WTC11 (cell line): ENCODE measurements at places on chromosomes 6 and 20. TPM values are rescaled to one million over a fixed set of nuclear protein-coding genes. Genes with fewer than 3 reads are reported as not detected.

TRIM10 gene
- 0.09 to 0.22 TPM (median 0.16 TPM) in 3 replicates for total RNA-seq

DNA sequence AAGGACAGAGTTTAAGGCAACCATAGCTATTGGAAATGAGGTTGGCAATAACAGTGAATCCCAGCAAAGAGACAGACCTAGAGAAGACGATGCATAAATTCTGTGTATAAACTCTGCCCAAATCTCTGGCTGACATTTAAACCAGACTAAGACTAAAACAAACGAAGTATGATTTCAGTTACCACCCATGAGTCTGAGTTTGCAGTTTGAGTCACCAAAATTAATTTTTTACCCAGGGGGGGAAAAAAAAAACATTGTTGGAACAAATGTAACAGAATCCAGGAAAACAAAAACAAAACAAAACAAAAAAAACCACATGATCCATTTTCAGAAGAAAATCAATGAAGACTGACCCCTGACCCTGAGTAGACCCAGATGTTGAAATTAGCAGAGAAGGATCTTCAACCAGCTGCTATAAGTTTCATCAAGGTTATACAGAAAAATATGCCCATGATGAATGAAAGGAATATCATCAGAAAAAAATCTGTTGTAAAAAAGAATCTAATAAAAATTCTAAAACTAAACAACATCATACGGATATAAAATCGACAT lies 190.8 kb downstream of the GMDS start:
- no peak for DNase-seq

WASF1 gene
- total RNA-seq: 22.3 to 28.9 TPM (median 27.7 TPM) in 3 replicates

GRCh38 chr20:10728873-10729670 lies 55.3 kb upstream of the JAG1 start:
- DNase-seq: no peak

FUCA2 gene
- total RNA-seq: 48.5 to 55.4 TPM (median 51.8 TPM) in 3 replicates

DNA sequence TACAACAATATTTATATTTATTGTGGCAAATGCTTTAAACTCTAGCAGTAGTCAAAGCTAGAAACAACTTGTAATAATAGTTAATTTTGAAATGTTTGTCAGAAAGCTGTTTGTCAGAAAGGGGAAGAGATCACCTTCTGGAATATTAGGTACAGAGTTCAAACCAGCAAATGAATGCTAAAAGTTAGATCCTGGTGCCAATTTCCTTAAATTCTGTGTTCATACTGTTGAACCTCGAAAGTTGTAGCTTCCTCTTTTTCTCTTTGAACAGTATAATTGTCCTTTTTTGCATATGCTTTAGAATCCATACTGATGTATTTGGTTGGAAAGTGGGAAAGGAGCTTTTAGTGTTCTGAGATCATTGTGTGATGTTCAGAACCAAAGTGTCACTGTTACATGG lies 22.4 kb downstream of the ITCH start:
- no peak for DNase-seq

DNA sequence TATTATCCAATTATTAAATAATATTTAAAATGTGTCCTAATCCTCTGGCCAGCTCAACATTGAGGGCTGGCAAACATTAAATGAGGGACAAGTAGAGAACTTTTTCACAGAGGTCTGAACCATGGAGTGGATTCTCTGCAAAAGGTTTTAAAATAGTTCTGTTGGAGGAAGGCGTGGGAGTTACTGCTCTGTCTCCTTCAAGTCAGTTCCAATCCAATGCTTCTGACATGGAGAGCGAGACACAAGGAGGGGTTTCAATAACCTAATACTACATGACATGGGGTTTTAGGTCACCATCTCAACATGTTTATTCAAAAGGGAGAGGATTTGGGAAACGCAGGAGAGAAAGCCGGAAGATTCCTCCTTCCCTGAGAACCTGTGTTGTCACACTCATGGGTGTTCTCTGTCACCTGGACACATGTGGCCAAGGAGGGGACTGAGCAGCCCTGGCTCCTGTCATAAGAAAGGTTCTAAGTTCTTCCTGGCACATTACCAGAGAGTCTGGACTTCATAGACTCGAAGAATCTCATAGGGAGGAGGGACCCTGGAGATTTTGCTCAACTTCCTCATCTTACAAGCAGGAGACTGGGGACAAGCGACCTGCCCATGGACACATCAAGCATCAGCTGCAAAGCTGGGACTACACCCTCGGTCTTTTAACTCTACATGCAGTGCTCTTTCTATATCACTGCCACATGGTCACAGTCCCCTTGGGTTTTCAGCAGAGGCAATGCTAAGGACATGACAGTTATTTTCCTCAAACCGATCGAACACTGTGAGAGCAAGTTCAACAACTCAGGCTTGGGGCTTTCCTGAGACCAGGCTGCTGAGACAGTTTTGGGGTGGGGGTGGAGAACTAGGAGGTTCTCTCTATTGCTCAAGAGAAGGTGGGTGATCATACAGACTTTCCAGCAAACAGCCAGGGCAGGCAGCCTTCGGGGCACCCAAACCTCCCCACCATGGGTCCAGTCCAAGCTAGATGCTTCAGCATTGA lies 38.6 kb downstream of the PRDM1 start:
- DNase-seq: no peak

- DNase-seq: no peak
These were observed 61.4 kb upstream of the APCDD1L start for GRCh38 chr20:58576603-58576970.

GRCh38 chr20:62908971-62909791 lies 17.1 kb downstream of the DIDO1 start:
- DNase-seq: no peak

- DNase-seq: no peak
These were observed 11.8 kb upstream of the FILIP1 start for GRCh38 chr6:75505424-75505823.

DNA sequence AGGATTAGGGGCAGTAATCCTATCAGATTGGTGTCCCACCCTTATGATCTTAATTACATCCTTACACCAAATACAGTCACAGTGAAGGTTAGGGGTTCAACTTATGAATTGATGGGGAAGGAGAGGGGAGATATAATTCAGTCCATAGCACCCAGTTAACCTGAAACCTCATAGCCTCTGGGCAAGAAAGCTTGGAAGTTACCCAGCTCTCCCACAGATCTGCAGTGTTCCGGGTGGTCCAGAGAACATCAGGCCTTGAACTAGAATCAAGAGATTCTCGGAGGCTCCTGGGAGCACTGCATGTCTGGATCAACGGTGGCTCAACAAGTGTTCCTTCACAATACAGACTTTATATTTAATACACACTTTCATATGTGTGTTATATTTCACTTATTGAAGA lies 392.6 kb upstream of the MARCKS start:
- DNase-seq: no peak

GRCh38 chr6:144316862-144317195 lies 31.7 kb downstream of the UTRN start:
- no peak for DNase-seq

GRCh38 chr20:53935344-53936084 lies 134.9 kb downstream of the BCAS1 start:
- DNase-seq: no peak
